Right renal cortex interstitium (tissue), 3 donors: ENCODE measurements at places on chromosomes 7 and 10.

GRCh38 chr7:157637216-157637949 lies 300.6 kb downstream of the DNAJB6 start:
- no peak for DNase-seq

DNA sequence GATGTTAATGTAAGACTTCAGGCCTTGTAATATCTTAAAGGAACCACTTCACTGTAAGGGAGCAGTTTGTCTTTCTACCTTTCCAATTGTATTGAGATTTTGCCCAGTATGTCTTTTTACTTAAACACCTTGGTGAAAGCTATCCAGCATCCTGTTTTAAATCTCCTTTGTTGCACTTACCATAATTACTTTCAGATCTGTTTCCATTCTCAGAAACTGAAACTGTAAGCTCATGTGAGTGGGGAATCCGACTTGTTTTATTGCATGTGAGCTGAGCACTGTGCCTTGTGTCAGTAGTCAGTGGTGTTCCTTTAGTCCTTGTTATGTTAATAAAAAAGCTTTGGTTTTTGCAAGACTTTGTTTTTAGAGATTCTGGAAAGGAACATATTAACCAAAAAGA lies 42.2 kb downstream of the BMPR1A start:
- no peak for DNase-seq

DNA sequence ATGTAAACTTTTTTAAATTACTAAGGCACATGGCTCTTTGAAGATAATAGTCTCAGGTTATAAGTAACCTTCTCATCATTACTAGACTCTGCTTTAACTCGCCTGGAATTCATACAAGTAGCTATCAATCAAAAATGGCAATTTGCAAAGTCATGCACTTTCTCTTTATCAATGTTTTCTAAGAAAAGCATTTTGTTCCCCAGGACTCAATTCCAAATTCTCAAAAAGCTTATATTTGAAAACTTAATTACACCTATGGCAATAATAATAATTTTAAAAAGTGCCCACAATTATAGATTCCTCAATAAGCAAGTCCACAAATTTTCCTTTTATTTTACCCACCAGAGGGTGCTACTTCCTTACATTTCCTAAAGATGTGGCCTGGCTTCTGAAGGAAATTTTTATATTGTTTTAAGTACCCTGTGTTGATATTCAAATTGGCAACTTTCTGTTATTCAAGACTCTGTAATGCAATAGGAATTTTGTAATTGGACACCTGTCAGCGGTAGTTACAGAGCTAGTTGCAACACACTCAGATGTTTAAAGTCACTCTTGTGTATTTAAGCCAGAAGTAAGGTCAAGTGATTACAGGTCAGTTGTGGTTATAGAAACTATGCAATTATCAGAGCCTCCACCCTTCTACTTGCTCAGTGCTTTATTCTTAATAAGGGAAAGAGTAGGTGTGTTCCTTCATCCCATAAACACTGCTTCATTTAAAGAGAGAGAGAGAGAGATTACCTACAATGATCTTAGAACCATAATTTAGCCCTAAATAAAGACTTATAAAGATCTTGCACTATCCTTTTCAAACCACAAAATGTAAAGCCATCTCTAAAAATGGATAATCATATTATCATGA lies 47.1 kb upstream of the HYAL4 start:
- no peak for DNase-seq

GRCh38 chr7:77702968-77703472 lies 6.8 kb downstream of the RSBN1L start:
- no peak for DNase-seq

DNA sequence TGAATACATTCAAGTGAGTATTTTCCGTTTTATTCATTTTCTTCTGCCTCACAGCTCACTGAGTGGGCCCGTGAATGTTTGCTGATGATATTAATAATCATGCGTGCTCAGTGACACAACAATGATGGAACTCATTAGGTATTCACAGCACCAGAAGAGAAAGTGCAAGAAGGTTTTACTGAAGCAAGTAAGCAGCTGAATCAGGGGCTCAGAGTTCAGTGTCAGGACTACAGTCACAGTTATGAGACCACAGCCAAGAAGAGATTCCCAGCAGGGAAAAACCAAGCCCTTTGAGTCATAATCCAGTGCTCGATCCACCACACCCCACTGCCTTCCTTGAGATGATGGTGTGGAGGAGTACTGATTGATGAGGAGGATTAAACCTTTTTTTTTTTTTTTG lies 247.4 kb downstream of the KIAA1217 start:
- DNase-seq = no peak

- no peak for DNase-seq
Observed at GRCh38 chr10:6476989-6477388, 103.1 kb downstream of the PRKCQ start.

DNA sequence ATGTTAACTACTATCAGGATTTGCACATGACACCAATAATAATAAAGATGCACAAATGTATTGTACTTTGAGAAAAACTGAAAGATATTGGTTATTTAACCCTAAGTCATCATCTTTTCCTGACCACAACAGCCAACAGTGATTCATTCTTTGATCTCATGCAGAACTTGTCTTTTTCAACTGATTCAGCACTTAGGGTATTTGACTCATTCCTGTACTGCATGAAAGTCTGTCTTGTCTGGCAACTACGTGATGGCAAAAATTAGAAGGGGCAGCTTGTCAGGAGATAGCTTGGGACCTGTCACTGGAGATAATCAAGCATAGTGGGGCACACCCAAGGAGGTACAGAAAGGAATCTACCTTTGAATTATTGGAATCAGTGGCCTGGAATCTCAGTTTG lies 77.8 kb upstream of the LRRC17 start:
- no peak for DNase-seq

DNA sequence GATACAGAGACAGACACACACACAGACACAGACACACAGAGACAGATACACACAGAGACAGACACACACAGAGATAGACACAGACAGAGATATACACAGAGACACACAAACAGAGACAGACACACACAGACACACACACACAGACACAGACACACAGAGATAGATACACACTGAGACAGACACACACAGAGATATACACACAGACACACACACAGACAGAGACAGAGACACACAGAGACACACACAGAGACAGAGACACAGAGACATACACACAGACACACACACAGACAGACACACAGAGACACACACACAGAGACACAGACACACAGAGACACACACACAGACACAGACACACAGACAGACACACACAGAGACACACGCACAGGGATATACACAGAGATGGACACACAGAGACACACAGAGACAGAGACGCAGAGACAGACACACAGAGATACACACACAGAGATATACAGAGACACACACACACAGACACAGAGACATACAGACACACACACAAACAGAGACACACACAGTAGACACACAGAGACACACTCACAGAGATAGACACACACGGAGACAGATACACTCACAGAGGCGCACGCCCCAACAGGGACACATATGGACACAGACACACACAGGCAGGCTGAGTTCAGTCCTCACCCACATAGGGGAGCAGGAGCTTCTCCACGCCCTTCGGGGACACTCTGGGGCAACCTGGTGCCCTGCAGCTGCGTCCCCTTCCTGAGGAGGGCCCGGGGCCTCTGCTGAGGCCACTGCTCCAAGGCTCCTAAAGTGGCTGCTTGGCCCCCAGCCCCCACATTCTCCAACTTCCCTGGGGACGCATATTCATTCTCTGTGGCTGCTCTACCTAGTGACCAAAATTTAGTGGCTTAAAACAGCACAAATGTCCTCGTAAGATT lies 10.3 kb upstream of the PPP2R2D start:
- DNase-seq = no peak
